ENCODE measurements at places on chromosomes 12 and 14. TPM values are rescaled to one million over a fixed set of nuclear protein-coding genes. Genes with fewer than 3 reads are reported as not detected.

The PAH gene
- total RNA-seq, result not detected

The TAS2R13 gene
- 0.11 TPM for total RNA-seq

The OAS3 gene
- total RNA-seq, result 25.5 TPM

The TAPBPL gene
- 0.47 TPM for total RNA-seq

The LHX5 gene
- 0.23 TPM for total RNA-seq

The ENDOU gene
- not detected for total RNA-seq

The POTEG gene
- total RNA-seq, result 0.12 TPM
